ENCODE measurements at places on chromosomes 12 and 14.

- no peak for DNase-seq
These were observed 447.4 kb downstream of the AEBP2 start for GRCh38 chr12:19886639-19887064.

DNA sequence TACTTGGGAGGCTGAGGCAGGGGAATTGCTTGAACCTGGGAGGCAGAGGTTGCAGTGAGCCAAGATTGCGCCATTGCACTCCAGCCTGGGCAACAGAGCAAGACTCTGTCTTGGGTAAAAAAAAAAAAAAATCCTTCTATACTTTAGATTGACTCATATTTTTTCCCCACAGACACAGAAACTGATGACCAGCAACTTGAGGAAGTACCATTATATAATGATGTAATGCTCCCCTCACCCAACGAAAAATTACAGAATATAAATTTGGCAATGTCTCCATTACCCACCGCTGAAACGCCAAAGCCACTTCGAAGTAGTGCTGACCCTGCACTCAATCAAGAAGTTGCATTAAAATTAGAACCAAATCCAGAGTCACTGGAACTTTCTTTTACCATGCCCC lies 24.3 kb upstream of the SNAPC1 start:
- no peak for DNase-seq

DNA sequence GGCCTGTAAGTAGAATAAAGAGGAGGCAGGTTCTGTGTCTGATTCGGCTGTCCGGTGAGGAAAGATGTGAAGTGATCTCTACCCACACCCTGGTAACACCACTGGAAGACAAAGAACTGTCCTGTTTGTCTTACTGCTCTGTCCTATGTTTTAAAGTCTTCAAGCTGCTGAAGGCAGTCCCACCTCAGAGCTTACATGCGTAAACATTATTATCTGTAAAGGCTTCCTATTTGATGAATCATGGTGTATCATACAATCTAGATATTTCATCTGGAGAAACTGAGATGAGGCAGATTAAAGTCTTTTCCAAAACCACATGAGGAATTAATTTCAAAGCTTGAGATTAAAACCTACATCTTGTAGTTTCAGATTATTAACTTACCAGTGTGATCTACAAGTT lies 427.6 kb downstream of the ZFP36L1 start:
- DNase-seq: peak; percentile 73

DNA sequence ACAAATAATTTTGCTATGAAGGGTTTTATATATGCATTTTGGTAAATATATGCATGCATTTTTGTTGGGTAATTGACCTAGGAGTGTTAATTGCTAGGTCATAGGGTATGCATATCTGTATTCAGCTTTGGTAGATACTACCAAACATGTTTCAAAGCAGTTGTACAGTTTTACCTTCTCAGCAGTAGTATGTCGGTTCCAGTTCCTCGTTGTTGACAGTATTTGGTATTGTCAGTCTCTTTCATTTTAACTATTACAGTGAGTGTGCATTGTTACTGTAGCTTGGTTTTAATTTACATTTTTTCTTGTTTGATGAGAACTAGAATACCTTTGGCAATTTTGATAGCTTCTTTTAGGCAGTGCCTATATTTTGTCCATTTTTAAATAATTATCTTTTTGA lies 98.9 kb downstream of the ARID2 start:
- DNase-seq: no peak

- no peak for DNase-seq
These were observed 42.3 kb downstream of the DPF3 start for GRCh38 chr14:72851635-72852034.

GRCh38 chr14:105384605-105385321 lies 13.6 kb upstream of the TEX22 start:
- no peak for DNase-seq

DNA sequence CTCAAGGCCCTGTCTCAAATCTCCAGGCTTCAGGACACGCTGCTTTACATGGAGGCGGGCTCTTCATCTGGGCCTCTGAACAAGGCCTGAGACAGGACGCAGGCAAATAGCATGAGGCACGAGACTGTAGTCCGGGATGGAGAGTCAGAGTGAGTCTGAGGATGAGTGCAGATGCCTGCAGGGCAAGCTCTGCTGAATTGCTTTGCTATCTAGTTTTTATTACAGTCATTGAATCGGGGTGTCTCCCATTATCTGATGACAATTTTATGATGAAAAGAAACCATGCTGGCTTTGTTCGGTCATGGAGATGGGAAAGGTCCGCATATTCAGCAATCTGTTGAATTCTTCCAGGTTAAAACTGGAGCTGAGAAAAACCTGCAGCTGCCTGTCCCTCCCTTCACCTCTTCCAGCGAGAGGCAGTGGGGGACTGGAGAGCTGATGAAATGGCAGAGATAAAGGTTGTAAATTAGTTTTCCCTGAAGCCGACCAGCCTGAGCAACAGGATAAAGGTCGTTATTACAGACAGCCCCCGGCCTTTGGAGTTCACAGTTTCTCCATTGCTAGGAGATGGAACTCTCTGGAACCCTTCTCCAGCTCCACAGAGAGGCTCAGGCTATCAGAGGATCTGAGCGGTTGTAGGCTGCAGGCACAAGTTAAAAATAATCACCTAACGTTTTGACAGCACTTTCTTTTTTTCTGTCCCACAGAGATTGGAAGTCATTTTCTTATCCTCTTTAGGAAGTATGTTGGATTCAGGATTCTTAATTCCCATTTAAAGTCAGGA lies 1.3 kb upstream of the ADGRD1 start:
- DNase-seq: no peak

DNA sequence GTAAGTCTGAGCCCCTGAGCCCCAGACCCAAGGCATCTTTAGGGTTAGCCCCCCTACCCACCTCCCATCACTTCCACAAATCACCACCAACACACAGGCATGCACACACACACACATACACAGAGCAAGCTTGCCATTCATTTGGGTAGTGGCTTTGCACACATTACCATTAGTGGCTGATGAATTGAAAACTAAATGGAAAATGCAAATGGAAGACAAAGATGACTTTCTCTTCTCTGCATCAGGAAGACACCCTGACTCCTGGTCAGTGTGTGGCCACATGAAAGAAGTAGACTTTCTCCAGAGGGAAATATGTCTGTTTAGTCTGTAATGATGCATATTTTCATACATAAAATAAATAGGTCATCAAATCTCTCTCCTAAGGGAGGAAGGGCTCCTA lies 55.2 kb downstream of the CCDC60 start:
- no peak for DNase-seq

DNA sequence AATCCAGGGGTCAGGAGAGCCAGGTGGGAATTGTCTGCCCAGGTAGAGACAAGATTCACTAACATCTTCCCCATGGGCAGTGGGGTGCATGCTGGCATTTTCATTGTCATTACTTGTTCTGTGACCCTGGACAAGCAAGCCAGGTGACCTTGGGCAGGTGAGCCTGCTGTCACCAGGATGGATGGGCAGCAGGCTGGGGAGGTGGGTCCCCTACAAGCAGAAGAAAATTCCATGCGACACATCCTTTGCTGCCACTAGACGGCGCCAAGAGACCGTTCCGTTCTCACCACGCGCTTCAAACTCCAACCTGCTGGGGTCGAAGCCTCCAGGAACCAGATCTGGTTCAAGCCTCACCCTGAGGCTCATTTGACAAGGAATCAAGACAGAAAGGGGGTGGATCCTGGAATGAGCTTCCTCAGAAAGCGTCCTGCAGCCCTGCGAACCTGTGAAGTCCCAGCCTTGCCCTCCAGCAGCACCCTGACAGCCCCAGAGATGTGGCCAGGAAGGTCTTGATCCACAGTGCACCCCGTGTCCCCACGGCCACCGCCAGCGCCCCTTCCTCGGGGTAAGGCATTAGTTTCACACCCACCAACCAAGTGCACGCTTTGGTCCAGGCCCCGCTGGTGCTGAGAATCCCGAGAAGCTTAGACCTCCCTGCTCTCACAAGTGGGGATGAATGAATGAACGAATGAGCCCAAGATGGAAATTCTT lies 3.2 kb upstream of the DYNC1H1 start:
- DNase-seq: peak; percentile 87

DNA sequence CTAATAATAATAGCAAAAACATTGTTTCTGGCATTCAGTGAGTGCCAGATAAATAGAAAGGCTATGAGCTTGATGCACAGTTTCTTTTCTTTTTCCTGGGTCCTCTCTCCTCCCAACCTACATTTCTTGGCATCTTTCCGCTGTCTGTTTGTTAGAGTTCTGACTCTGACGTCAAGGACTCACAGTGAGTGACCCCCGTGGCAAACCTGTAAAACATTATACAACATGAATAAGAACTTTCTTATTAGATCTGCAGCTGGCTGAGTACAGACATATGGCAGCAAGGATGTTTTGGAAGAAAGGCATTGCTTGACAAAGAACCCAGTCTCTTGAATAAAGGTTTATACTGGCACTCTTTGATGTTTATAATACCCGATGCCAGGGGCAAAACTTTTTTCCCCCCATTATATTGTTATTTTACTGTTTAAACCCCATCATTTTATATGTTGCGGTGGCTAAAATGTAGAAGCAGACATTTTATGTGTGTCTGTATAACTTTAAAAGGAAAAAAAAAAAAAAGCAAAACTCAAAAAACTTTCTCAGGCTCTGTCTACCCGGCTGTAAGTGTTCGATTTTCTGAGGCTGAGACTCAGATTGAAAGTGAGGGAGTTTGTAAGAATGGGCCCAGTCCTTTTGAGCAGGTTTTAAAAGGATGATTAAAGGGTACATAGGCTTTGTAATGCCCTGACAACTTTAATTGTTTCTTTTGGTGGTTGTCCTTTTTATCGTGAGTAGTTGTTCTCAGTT lies 159.3 kb downstream of the PDE3A start:
- DNase-seq: peak; percentile 83

DNA sequence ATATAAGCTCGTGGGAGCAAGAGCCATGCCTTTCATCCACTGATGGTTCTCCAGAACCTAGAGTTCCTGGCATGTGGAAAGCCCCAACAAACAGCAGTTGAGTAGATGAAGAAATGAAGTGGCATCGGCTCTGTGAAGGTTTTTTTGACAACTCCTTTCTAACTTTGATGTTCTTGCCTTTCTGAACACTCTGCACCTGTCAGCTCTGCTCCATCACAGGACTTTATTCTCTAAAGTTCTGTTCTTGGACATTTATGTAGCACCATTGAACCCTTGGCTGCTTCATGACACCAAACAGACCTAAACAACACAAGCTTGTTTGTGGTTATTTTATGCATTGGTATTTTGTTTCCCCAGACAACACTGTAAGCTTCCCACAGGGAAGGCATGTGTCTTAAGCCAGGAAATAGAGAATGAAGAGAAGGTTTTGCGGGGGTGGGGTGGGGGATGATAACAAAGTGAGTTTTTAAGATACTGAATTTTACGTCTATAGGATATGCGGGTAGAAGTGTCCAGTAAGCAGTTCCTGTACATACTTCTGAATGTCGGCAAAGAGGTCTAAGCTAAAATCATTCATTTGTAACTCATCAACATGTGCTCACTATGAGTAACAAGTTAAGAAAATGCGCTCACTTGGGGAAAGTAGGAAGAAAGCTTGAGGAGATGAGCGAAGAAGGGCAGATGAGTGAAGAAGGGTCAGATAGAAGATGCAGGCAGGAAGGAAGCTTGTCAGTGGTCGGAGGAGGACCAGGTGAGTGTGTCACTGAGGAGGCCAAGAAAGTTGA lies 146.0 kb upstream of the PLEKHG7 start:
- no peak for DNase-seq

DNA sequence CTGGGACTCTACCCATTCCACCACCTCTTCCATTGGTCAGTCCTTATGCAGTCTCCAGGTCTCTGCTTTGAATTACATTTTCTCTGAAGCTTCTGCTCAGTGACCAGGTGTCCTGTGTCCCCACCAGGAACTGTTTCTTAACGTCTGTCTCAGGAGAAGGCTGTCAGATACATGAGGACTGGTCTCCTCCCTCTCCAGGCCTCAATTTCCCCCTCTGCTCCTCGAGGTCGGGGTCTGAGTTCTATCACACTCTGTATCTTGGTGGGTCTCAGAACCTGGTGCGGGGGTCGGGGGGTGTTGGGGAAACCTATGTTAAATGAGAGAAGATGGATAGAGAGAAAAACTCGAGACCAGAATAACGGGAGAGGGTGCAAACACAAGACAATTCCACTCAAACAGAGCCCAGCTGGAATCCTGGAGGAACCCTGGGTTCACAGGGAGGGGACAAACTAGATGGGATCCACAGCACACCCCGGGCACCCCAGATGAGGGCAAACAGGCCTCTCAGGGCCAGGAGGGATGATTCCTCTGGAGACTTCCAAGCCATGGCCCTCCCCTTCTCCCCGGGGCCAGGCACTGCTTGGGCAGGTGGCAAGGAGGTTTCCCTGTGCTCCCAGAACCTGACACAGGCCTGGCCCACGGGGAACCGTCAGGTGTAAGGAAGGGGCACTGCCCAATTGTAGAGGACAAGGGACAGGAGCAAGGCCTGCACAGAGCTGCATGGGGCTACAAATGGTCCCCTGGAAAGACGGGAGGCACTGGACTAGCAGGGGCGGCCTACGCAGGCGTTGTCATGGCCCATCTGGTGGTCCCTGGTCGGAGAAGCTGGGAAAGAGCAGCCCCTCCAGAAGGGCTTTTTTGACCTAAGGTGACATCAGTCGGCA lies 313.2 kb upstream of the DIO3 start:
- DNase-seq: no peak

GRCh38 chr14:73462048-73462715 lies 3.8 kb upstream of the NUMB start:
- DNase-seq: peak; percentile 81

All from cardiac fibroblast (primary cell).